A549 treated with GW870086 at 1 μM for 4 hours (cell line): ENCODE measurements at places on chromosomes 5 and 9. TPM values are rescaled to one million over a fixed set of nuclear protein-coding genes. Genes with fewer than 3 reads are reported as not detected.

The ANXA2R gene
- 2.1 to 4.2 TPM (median 3.6 TPM) in 5 replicates for total RNA-seq

The RETREG1 gene
- total RNA-seq = 2.6 to 3.8 TPM (median 3.5 TPM) in 5 replicates

The IFNK gene
- total RNA-seq = not detected in 5 replicates

The FAM200C gene
- 1.5 to 2.0 TPM (median 1.8 TPM) in 5 replicates for total RNA-seq

The GRAMD2B gene
- 0.81 to 1.5 TPM (median 0.98 TPM) in 5 replicates for total RNA-seq

The TAF11L5 gene
- not detected in 5 replicates for total RNA-seq

The LEAP2 gene
- total RNA-seq = 0.68 to 1.2 TPM (median 0.86 TPM) in 5 replicates
